ENCODE measurements at places on chromosomes 7 and 10. TPM values are rescaled to one million over a fixed set of nuclear protein-coding genes. Genes with fewer than 3 reads are reported as not detected.

FGFBP3 gene
- total RNA-seq: 0.33 TPM

GNA12 gene
- 30.9 TPM for total RNA-seq

CABCOCO1 gene
- 0.53 TPM for total RNA-seq

ARHGEF5 gene
- 0.53 TPM for total RNA-seq

ASAH2B gene
- total RNA-seq: 0.69 TPM

ADAM22 gene
- total RNA-seq: 0.67 TPM

BUD23 gene
- total RNA-seq: 56.1 TPM

MSS51 gene
- total RNA-seq: 0.40 TPM

IFIT3 gene
- 61.5 TPM for total RNA-seq

PRKG1 gene
- total RNA-seq: 0.33 TPM

IKZF1 gene
- total RNA-seq: not detected

VSTM2A gene
- not detected for total RNA-seq

PDE6C gene
- not detected for total RNA-seq

SAMD9L gene
- 40.4 TPM for total RNA-seq

HABP2 gene
- not detected for total RNA-seq

PHKG1 gene
- not detected for total RNA-seq

TRIM73 gene
- 0.05 TPM for total RNA-seq

SHLD2 gene
- total RNA-seq: 17.8 TPM

GPAM gene
- total RNA-seq: 5.4 TPM

NOS3 gene
- total RNA-seq: 25.3 TPM

FKBP9 gene
- 104 TPM for total RNA-seq

ATOH7 gene
- not detected for total RNA-seq

HSPA14 gene
- total RNA-seq: 15.9 TPM

PTPRN2 gene
- total RNA-seq: 12.1 TPM

COBL gene
- not detected for total RNA-seq

PLXDC2 gene
- total RNA-seq: 1.1 TPM

CYP26C1 gene
- total RNA-seq: 0.30 TPM

LYZL2 gene
- not detected for total RNA-seq

TMEM243 gene
- 29.6 TPM for total RNA-seq

PON1 gene
- total RNA-seq: not detected

Measured in mammary microvascular endothelial cell (primary cell).